Cortex of kidney (tissue), 1 donor: ENCODE measurements at places on chromosomes 1 and 21.

- no peak for DNase-seq
Measured at GRCh38 chr1:35505911-35506798, 51.0 kb downstream of the KIAA0319L start.

- no peak for DNase-seq
Measured at GRCh38 chr1:23585321-23586022, 26.2 kb upstream of the ID3 start.

DNA sequence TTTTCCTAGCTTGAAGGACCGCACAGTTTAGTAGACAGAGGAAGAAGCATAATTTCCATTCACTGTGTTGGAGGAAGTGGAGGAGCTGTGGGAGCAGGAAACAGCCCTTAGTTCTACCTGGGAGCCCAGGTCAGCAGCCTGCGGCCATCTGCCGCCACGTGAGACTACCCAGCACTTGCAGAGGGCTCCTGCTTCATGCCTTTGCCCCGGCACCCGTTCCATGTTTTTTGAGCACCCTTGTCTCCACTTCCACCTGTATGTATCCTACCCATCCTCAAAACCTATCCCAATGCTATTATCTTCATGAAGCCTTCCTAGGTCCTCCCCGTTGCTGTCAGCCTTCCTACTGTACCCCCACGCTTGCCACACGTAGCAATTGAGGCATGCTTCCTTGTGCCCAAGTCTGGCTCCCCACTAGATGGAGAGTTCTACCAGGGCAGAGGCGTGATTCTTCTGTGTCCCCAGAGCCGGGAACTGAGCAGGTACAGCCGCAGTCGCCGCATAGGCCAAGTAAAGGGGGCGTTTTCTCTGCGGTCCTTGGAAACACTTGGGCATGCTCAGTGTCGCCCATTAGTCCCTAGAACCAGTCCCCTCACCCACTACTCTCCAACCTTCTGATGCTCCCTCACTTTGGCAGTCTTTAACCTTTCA is 1.9 kb downstream of the SLC6A9 start:
- no peak for DNase-seq

DNA sequence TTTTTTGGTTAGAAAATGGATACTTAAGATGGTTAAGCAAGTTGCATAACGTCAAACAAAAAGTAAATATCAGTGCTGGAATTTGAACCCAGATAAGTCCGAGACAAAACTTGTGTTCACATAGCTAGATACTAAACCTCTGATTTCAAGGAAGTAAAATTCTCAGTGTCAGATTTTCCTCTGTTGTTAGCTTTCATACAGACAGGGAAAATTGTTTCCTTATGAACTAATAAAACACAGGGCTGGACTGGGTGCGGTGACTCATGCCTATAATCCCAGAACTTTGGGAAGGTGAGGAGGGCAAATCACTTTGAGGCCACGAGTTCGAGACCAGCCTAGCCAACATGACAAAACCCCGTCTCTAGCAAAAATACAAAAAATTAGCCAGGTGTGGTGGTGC is 51.3 kb downstream of the PCNX2 start:
- no peak for DNase-seq

DNA sequence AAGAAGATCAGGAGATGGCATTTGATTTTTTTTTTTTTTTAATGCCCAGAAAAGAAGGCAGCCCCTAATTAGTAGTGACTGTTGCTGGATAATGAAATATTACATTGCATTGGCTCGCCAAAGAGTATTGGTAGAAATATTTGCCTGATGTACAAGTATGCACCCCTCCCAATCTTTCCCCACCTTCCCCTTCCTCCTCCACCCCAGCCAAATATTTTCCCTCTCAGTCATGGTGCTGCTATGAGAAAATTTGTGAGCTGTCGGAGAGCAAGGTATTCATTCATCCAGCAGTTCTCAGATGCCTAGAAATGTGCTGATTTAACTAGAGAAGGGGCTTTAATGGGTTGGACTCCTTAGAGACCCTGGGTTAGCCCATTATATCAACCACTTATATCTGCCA is 50.5 kb upstream of the IKBKE start:
- no peak for DNase-seq

- DNase-seq: no peak
Measured at GRCh38 chr1:41268154-41268770, 26.2 kb upstream of the SCMH1 start.

- peak; percentile 48 for DNase-seq
Measured at GRCh38 chr1:26111530-26112406, at the start of gene PDIK1L. TSS of gene PDIK1L (plus strand) at chr1:26111824. CDS start at chr1:26114309, 2,485 bp downstream.

GRCh38 chr1:168960595-168960994 is 145.9 kb upstream of the ATP1B1 start:
- no peak for DNase-seq

DNA sequence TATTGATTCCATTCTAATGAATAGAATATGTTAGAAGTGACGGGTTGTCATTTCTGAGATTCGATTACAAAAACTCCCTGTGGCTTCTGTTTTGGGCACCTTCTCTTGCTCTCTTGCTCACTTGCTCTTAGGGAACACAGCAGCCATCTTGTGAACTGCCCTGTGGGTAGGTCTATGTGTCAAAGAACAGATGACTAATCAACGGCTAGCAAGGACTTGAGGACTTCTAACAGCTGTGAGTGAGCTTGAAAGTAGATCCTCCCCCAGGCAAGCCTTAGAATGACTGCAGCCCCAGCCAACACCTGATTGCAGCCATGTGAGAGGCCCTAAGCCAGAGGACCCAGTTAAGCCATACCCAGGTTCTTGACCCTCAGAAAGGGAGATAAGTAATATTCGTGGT is 49.3 kb downstream of the AZIN2 start:
- no peak for DNase-seq
